ENCODE measurements at places on chromosomes 13 and 19.

GRCh38 chr19:55311797-55312196, 13.3 kb downstream of the TMEM150B start:
- no peak for DNase-seq

- DNase-seq = peak; percentile 51
Measured at GRCh38 chr19:30799865-30800755, 427.9 kb downstream of the ZNF536 start.

DNA sequence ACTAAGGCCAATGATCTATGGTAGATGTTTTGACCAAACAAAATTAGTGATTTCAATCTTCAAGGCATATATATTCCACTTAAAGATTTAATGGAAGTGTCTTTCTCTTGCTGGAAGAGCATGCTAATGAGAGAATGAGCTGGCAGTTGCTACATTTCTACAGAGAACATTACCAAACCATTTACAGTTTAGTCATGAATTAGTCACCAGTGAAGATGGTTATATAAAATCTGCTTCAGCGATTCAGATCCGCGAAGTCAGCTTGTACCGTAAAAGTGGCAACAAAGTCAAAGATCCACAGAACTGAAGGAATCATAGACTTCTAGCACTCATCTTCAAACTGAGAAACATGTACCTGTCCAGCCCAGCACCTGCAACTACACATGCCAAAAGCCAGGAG, 156.3 kb downstream of the SLITRK5 start:
- DNase-seq = no peak

DNA sequence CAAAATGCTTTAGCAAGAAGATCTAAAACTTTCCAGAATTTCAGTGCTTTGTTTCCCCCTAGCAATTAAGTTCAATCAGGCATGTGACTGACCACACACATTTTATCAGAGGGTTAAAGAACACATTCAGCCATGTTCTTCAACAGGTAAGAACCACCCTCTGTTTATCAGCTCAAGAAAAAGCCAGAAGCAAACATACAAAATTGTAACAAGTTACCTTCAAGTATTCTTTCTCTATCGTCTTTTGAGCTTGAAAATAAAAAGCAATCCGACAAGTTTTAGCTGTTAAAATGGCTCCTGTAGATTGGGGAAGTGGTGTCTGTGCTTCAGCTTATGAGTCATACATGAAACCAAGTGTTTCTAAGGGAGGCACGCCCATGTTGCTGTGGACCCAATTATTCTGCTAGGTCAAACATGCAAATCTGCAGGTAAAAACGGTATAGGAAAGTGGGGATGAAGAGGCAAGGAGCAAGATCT, at the start of gene ELF1:
Gene ELF1, minus strand, starts transcription at position 306 of the 477 bp plus-strand sequence. CDS start 37,262 bp downstream, outside the sequence.
- peak; percentile 90 for DNase-seq

GRCh38 chr13:75222031-75222430, 259.9 kb downstream of the TBC1D4 start:
- peak; percentile 4 for DNase-seq
